ENCODE measurements at places on chromosomes 7 and 10.

- no peak for DNase-seq
Measured at GRCh38 chr10:3765146-3765545, 19.9 kb downstream of the KLF6 start.

DNA sequence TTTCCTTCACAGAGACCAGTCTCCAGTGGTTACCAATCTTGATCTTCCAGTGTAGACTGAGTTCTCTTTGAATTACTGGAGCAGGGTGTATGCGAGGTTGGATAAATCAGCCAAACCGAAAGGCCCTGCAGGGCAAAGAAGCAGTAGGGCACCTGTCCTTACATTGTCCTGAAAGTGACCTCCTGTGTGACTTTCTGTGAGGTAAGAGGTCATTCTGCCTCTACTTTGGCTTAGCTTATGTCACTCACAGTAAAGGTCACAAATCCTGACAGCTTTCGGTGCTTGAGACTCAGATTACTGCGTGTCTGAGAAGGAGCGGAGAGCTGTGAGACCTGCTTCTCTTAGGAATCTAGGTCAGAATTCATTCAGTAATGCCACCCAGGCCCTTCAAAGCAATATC lies 252.7 kb upstream of the ETV1 start:
- DNase-seq: no peak

GRCh38 chr10:51964630-51965029 lies 265.2 kb upstream of the CSTF2T start:
- DNase-seq: no peak

GRCh38 chr10:114491419-114491818 lies 87.1 kb upstream of the AFAP1L2 start:
- DNase-seq: no peak

- no peak for DNase-seq
Measured at GRCh38 chr7:157219154-157219553, 80.4 kb downstream of the UBE3C start.

DNA sequence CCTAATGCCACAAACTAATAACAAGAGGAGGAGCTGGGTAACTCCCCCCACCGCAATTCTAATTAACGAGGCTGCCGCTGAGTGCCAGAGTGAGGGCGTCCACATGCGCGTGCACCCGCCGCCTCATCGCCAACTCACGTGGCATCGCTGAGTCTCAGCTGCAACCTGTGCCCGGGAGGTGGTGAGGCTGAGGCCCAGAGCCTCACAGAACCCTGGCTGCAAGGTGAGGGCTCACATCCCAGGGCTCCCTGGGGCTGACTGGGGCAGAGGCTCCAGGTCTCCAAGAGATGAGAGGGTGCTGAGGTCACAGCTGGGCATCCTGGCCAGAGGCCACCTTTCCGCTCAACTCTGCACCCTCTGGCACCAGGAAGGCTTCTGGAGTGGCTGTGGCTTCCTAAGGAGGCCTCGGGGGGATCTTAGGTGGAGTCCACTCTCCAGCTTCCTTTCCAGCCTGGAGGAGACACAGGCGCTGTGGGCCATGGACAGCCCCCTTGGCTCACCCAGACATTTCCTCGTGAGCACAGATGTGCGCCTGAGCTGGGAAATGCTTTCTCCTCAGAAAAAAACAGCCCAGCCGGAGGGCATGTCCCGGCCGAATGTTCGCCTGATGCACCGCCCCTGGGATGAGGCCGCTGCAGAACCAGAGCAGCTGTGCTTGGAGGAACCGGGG lies 242.6 kb downstream of the MAD1L1 start:
- DNase-seq: no peak

GRCh38 chr7:31068006-31068675 lies 16.0 kb downstream of the ADCYAP1R1 start:
- DNase-seq: no peak

- no peak for DNase-seq
Measured at GRCh38 chr10:85642421-85643170, 724.0 kb downstream of the GRID1 start.

DNA sequence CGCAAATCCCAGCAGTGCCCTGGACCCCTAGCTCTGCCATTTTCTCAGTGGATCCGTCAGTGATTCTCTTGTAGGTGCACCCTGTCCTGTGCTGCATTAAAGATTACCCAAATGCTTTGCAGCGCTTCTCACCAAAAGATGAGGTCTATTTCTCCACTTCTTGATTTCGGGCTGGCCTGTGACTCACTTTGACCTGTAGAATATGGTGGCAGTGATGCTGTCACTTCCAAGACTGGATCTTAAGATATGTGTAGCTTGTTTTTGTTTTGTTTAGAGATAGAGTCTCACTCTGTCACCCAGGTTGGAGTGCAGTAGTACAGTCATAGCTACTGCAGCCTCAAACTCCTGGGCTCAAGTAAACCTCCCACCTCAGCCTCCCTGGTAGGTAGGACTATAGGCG lies 37.0 kb upstream of the ZMIZ1 start:
- DNase-seq: no peak

- DNase-seq: no peak
Measured at GRCh38 chr10:72218325-72218724, 2.2 kb upstream of the ASCC1 start.

GRCh38 chr7:77327067-77327931 lies 88.8 kb downstream of the GSAP start:
- no peak for DNase-seq

GRCh38 chr10:31030260-31030659 lies 1.4 kb downstream of the ZNF438 start:
- no peak for DNase-seq

DNA sequence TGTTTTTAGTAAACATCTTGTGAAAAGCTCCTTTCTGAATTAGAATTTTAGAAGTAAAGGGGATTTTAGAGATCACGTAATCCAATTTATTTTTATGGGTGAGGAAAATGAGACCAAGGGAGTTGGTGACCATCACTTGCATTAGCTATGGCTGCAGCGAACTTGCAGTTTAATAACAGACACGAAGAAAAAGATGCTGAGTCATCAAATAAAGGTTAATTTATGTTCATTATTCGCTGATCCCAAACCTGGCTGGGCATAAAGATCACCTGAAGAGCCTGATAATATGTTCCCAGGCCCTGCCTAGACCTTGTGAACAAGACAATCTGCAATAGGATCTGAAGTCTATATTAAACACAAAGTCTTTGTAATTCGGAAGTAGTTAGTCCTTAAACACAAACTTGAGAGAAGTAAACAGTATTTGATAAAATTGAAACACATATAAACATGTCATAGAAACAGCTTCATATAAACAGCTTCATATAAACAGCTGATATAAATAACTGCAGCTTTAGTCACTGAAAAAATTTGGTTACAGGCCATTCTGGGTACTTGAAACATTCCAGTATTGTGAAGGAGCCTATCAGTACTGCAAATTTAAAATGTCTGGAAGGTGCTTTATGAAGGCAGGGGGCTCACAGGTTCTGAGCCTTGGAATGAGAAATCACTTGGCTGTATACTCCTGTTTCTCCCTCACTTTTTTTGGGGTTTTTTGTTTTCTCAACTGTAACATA lies 16.5 kb downstream of the GPR158 start:
- DNase-seq: no peak

DNA sequence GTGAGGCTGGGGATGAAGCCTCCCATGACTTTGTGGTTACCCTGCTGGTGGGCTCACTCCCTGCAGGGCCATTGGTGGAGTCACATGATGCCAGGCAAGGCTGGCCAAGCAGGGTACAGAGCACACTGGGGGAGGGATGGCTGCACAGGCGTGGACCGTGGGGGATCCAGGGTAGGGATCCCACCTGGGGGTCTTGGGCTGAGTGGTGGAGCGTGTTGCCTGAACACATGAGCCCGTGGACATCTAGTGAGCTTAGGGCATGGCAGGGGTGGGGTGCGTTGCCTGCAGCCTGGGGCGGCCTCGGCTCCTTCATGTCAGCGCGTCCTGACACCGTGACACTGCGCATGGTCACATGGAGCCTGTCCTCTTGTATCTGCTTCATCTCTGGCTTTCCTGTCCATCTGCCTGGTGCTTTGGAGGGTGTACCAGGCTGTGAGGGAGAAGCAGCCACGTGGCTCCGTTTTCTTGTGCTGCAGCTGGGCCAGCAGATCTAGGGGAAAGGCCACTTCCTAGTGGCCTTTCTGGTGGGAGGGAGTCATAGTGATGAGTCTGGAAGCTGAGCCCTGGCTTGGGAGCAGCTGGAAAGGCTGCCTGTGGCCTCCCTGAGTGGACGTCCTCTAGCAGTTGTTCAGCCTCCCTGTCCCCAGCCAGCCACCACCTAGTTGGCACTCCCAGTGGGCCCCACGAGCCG lies 96.2 kb downstream of the LHPP start:
- no peak for DNase-seq

- DNase-seq: no peak
Measured at GRCh38 chr7:94160719-94161435, 156.7 kb upstream of the BET1 start.

GRCh38 chr10:46309511-46310142 lies 22.8 kb downstream of the ANTXRL start:
- no peak for DNase-seq

DNA sequence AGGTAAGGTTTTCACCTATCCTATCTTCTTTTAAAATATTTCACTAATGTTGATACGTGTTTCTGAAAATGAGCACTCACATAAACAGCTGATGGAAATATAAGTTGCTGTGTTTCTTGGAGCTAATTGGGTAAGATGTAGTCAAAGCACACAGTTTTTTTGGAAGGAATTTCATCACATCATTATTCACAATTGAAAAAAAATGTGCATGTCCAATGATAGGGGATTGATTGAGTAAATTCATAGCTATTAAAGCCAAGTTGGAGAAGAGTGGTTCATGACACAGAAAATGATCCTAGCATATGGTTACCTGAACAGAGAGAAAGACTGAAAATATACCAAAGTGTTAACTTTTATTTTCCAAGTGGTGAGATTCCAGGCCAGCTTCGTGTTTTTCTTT lies 29.6 kb downstream of the GLI3 start:
- DNase-seq: no peak

GRCh38 chr7:51270965-51271364 lies 45.6 kb downstream of the COBL start:
- DNase-seq: no peak

- no peak for DNase-seq
Measured at GRCh38 chr7:111126987-111127386, 36.1 kb downstream of the LRRN3 start.

- peak; percentile 9 for DNase-seq
Measured at GRCh38 chr7:143217806-143218205, 4.0 kb upstream of the TAS2R40 start.

DNA sequence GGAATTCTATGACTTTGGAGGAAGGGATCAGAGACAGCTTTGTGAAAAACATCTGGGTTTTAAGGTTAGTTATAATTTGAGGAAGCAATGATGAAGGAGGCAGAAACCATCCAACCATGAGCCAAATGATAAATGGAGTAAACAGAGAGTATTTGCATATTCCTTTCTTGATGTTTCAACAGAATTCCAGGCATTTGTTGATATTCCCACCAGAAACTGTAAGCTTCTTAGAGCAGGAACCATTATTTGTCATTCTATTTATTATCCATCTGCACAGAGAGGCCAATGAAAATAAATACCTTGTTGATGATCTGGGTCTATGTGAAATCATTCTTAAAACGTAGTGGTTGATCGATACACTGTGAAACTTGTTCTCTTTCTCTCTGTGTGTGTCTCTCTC lies 715.3 kb downstream of the INHBA start:
- DNase-seq: no peak

DNA sequence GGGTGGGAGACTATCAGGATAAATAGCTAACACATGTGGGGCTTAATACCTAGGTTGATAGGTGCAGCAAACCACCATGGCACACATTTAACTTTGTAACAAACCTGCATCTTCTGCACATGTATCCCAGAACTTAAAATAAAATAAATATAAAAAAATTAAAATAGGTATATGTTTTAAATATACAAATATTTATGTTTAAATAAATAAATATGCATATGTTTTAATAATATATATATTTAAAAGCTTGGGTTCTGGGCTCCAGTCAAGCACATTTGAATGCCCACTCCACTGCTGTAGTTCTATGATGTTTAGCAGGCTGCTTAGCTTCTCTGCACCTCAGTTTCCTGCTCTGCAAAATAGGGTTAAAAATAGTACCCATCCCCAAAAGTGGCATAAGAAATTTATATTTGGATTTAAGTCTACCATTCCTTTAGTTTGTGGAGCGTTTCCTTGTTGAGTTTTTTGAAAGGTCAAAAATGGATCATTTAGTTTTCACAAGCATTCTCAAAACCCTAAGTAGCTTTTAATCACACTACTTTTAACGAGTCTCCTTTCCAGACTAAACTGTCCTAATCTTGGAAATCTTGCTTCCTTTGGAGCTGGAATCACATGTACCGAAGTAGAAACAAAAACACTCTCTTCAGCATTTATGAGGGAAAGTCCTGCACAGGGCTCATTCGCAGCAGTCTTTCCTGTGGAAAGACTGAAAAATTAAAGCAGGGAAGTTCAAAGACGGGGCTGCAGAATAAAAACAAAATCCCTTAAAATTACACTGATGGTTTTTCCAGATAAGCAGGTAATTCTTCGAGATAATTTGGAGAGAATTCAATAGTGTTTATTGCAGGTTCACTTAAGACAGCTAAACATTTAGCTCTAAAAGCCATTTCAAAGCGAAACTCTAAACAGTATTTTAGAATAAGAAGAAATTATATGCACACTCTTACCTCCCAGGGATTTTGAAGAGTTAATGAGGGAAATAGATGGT lies 111.7 kb upstream of the LYZL1 start:
- DNase-seq: no peak

- no peak for DNase-seq
Measured at GRCh38 chr10:95793401-95794045, 37.6 kb downstream of the ENTPD1 start.

DNA sequence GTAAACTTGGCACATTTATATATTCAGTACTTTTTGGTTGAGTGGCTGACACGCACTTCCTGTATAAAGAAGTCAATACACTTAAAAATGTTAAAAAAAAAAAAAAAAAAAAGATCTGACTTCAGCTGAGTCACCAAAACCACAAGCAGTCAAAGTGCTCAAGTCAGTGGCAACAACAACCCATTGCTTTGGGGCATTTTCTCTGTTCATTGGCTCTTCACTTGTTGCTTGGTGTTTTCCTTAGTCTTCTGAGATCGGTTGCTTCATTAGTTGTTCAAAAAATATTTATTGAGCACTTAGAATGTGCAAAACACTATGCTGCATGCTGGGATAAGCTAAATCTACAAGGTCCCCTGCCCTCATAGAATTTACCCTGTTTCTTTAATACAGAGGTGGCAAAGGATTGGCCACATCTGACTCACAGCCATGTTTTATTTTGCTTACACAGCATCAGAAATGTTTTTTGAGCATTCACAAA lies 63.7 kb downstream of the ZNRF2 start:
- no peak for DNase-seq

DNA sequence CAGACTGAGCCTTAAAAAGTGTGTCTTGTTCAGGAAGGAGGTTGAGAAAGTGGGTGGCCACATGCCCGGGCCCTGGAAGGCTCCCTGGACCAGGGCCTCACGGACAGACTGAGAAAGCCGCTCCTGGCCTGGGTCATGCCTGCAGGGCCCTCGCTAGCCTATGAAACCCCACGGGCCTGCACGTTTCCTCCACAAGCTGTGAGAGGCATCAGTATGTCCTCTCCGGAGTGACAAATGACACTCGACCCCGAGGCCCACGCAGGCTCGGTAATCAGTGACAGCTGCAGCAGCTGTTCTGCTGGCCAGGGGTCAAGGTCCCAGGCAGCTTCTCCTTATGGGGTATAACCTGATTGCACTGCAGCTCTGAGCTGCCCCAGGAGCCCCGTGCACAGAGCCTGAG lies 47.6 kb downstream of the ASB13 start:
- DNase-seq: no peak

GRCh38 chr7:13641714-13642113 lies 347.8 kb downstream of the ETV1 start:
- DNase-seq: no peak

- no peak for DNase-seq
Measured at GRCh38 chr10:126935263-126935946, 30.2 kb downstream of the DOCK1 start.
